Activated naive CD8-positive, alpha-beta T cell treated with anti-CD3 and anti-CD28 coated beads, Interleukin-2, amount 50 U/mL, for 24 hours (primary cell): ENCODE measurements at places on chromosomes 5 and 9.
A peak's percentile ranks its signal among the peaks of the same experiment; 100 is the strongest.

DNA sequence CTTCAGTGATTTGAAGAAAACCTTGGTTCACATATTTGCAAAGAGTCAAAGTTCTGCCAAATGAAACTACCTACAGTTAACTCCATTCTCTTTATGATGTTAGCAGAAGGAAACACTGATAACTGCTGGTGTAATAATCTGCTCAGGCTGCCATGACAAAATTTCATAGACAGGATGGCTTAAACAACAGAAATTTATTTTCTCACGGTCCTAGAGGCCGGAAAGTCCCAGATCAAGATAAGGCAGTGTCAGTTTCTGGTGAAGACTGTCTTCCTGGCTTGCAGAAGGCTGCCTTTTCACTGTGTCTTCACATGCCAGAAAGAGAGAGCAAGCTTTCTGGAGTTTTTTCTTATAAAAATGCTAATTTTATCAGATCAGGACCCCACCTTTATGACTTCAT, 102.4 kb upstream of the PARP8 start:
- DNase-seq = no peak

GRCh38 chr5:33423018-33423630, 17.6 kb upstream of the TARS1 start:
- no peak for DNase-seq

DNA sequence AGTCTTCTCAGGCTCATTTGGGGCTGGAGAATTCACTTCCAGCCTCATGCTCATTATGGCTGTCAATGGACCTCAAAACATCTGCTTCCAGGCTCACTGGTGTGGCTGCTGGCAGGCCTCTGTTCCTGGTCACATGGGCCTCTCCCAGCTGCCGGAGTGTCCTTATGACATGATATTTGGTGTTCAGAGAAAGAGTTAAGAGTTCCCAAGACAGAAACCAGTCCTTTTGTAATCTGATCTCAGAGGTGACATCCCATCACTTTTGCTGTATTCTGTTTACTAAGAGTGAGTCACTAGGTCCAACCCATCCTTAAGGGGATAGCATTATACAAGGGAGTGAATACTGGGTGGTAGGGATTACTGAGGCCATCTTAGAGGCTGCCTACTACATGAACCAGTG, 104.6 kb downstream of the CACNA1B start:
- no peak for DNase-seq

- no peak for DNase-seq
These were observed 93.6 kb downstream of the CYFIP2 start for GRCh38 chr5:157359356-157360055.

DNA sequence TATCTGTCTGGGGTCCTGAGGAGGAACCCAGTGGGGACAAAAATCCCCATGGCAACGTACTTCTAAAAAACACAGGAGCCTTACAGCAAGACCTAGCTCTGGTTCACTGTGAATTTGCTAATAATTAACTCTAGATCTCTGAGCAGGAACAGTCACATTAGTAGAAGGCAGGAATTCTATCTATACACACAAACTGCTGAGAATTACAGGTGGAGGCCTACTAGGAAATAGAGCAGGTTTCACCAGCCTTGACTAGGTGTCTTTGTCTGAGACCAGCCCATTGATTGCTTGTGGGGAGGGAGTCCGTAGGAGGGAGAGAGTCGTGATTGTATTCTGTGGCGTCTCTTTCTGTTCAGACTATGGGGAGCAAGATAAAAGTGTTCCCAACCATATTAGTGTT, 44.8 kb downstream of the PRLR start:
- DNase-seq = no peak

GRCh38 chr9:10387282-10387681, 225.5 kb downstream of the PTPRD start:
- no peak for DNase-seq

GRCh38 chr9:95116002-95116807, 201.3 kb downstream of the FANCC start:
- DNase-seq = no peak

GRCh38 chr5:36138900-36139683, 12.6 kb downstream of the LMBRD2 start:
- DNase-seq = no peak

DNA sequence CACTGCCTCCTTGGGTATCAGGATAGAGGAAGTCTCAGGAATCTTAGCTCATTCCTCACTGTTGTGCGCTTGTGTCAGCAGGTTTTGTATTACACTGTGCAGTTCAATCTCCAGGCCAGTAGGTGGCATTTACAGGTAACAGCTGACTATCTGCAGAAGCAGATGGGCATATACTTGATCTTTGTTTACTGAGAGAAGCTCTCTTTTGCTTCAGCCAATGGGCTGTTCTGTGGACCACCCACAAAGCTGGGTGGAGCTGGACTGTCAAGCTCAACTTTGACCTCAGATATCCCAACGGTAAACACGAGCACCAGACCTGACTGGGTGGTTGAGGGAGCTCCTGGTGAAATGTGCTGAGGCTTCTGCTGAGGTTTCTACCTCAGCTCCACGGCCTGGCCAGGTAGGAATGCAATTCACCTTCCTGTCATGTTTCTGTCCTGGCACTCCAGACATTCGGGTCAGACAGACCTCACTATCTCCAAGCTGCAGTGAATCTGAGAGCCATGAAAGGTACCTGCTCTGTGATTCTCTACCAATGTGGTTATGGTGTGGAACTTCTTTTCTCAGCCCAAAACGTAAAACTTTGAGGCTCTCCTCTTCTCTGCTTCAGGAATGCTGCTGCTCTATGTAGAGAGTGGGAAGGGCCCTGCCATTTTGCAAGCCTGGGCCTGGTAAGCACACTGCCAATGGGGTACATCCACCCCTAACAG, 167.9 kb upstream of the ACTBL2 start:
- DNase-seq = peak; percentile 2
